Effector CD8-positive, alpha-beta T cell (primary cell): ENCODE measurements at places on chromosomes 3 and 15.

DNA sequence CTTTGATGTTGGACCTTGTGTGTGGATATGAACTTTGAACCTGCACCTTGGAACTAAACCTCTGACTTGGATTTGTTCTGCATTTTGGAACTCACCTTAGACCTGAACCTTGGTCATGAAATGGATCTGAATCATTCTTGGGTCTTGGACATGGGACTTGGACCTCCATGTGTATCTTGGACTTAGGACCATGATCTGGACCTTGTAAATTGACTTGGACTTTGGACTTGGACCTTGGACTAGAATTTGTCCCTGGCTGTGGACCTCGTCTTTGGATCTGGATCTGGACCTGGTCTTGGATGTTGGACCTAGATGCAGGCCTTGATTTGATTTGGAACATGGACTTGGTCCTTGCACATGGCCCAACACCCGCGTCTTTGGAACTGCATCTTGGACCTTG lies 45.4 kb downstream of the ZNF589 start:
- DNase-seq, result no peak

DNA sequence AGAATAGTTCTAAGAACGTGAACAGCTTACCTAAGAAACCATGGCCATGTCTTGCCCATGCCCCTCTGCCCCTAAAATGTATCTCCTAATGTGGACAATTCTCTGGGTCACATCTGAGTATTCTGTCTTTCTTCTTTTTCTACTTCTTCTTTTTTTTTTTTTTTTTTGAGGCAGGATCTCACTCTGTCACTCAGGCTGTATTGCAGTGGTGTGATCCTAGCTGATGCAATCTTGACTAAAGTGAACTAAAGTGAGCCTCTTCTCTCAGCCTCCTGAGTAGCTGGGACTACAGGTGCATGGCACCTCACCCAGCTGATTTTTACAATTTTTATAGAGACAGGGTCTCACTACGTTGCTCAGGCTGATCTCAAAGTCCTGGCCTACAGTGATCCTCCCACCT lies 204.8 kb upstream of the ZPLD1 start:
- no peak for DNase-seq

- DNase-seq, result no peak
These were observed 61.6 kb downstream of the OSTN start for GRCh38 chr3:191260431-191261303.

DNA sequence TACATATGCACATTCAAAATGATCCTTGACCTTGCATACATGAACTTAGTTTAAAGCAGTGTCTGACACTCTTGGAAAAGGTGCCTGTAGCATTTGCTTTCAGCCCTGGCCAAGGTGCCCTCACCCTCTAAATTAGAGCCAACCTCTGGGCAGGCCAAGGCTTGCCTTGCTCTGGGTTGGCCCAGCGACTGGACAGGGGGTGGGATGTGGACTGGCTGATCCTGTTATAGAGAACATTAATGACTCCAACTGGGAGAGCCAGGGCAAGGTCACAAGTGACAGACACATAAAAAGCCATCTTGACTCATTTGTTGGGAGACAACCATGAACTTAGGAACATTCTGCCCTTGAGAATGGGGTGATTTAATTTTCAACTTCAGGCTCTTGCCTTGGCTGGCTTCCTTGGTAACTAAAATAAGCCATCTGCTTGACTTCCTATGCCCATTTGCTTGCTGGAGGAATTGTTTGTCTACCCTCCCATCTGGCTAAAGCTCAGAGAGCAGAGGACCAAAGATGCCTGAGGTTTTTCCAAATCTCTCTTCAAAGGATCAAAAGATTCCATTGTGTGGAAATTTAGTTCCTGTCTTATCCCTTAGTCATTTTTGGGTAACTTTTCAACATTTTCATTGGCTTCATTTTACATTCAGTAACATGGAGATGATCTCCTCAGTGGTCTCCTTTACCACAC lies 403.7 kb downstream of the SOX2 start:
- no peak for DNase-seq

GRCh38 chr3:63976161-63976871 lies 47.0 kb downstream of the PSMD6 start:
- DNase-seq, result no peak

DNA sequence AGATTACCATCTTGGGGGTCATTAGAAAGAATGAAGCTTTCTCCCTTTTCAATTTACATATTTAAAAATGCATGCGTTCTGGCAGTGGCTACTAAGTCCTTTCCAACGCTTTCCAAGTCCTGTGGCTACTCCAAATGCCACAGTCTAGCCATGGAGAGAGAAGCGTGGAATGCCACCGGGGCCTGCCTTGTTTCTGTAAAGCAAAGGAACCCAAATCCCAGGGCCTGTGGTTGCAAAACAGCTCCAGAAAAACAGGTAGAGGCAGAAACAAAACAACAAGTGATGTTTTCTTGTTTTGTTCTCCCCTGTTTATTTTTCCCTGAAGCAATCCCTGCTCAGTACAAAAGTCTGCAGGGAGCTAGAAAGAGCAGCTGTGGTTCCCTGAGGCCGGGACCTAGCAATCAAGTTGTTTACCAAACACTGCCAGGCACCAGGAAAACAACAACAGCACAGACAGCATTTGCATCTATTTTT lies 85.5 kb downstream of the FOXP1 start:
- no peak for DNase-seq

DNA sequence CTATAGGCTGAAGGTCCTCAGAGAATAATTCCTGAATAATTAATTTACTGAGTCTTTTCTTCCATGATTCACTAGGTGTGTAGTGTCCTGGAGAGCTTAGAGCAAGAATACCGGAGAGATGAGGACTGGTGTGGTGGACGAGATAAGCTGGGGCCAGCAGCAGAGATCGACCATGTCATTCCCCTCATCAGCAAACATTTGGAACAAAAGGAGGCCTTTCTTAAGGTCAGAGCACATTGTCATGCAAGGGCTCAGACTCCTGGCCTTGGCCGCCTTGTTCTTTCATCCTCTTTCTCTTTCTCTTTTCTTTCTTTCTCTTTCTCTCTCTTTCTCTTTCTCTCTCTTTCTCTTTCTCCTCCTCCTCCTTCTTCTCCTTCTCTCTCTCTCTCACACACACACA lies 291.4 kb upstream of the UMPS start:
- DNase-seq, result no peak

GRCh38 chr3:4586381-4586780 lies 93.2 kb downstream of the ITPR1 start:
- DNase-seq, result no peak

DNA sequence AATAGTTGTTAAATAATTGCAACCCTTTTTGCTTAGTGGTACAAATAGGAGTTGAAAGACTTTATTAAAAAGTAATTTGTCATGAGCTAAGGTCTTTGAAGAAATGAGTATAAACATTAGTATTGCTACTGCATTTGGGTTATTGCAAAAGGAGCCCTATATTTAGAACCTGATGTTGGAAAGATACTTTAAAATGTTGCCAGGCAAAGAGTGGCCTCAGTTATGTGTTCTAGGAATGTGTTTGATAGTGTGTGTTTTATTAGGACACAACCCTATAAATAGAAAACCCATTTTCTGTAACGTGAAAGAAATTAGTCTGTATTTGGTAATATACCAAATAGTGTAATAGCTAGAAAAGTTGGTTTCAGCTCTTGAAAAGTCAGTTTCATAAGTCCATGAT lies 10.7 kb downstream of the VPS8 start:
- no peak for DNase-seq

- DNase-seq, result no peak
These were observed 89.3 kb downstream of the RASA2 start for GRCh38 chr3:141575879-141576743.

- DNase-seq, result no peak
These were observed 118.6 kb downstream of the SMAD6 start for GRCh38 chr15:66820481-66821176.

DNA sequence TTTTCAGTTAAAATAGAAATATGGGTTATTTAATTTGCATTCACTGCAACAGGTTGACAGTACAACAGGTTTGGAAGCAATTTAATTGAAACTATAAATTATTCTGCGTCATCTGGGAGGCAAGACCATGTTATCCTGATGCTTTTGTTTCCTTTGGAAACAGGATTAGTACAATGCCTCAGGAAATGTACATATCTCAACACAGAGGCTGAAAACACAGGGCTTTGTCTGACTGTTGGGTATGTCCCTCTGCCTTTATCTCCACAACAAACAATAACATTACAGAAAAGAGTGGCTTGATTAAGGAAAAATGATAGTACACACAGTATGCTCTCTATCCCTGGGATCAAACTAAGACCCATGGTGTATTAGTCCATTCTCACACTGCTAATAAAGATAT lies 95.7 kb downstream of the KCNMB2 start:
- no peak for DNase-seq

DNA sequence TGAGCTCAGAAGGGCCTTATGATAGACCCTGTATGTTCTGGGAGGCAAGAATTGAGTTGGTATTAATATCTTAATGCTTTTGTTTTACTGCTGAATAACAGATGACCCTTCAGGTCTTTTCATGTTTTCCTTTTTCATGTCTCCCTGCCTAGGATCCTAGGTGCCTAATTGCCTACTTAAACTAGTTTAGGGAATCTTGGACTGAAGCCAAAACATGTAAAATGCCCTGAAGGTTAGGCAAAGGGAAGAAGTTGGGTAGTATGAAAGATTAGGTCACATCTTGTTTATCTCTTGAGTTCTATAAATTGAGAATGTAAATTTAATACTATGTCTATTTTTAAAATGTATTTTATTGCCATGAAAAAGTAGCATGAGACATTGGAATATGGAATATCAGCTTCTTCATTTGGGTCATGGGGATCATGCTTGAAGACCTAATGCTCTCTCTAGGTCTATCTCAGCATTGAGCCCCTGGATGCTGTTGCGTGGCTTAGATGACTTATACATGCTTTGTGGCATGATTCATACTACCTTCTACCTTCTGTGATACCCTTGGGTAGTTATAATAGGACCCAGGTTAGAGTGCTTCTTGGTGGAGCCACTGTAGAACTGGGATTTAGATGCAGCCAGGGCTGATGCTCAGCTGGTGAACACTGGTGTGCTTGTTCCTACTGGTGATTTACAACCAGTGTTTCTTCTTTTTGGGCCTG lies 26.4 kb downstream of the RBM6 start:
- DNase-seq, result no peak

DNA sequence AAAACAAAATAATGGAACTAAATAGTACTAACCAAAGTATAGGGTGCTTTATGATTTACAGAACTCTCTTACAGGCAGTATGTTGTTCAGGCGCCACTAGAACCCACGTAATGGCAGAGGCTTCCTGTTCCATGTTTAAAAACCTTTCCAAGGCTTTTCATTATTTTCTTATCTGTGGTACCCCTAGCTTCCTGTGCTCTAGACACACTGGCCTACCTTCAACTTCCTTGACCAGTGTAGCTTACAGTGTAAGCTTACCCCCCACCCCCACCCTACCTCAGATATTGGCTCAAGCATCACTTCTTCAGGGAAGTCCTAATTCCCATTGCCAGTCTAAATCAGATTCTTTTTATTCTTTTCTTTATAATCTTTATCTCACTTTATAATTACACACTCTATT lies 2.9 kb downstream of the NR2C2 start:
- DNase-seq, result no peak

DNA sequence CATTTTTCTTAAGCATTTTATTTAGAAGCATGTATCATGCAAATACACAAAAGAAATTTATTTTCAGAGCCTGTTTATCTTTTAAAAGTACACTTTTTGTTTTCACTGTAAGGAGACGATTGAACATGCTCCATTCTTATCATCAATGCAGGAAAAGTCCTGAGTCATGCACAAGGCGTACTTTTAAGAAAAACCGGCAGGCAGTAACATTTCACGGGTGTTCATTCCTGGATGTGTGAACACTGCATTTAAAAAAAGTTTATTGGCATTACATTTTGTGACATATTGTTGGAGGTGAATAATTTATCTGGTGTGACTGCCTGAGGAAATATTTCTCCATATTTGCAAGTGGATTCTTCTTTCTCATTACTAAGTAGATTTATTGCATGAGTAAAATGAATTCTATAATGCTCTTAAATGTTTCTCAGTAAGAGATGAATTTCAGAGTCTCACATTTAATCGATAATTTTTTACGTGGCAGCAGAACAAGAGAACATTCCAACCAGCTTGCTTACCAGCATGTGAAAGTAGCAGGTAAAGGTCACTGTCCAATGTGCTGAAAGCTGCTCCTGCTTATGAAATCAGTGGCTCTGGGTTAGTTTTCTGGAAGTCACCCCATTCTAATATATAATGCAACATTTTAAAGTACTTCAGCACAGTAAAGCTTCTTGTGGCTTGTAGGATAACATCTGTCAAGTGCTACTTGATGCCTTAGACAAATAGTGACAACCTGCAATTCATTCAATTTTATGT lies 87.0 kb downstream of the SV2B start:
- DNase-seq, result no peak

DNA sequence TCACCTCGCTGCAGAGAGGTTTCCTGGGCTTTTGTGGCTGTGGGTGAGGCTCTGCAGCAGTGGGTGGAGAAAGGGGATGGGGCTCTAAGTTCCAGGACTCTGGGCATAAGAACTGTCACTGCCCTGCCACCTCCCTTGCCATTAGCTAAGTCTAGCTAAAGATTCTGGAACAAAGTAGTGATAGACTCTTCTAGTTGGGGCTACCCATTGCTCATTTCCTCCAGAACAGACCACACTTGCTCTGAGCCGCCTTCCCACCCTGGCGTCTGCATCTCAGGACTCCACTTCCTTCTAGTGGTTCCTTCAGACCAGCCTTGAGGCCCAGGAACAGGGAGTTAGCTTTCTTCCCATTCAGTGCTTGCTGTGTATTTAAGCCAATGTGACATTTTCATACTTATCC lies 7.5 kb downstream of the ARHGAP31 start:
- no peak for DNase-seq

DNA sequence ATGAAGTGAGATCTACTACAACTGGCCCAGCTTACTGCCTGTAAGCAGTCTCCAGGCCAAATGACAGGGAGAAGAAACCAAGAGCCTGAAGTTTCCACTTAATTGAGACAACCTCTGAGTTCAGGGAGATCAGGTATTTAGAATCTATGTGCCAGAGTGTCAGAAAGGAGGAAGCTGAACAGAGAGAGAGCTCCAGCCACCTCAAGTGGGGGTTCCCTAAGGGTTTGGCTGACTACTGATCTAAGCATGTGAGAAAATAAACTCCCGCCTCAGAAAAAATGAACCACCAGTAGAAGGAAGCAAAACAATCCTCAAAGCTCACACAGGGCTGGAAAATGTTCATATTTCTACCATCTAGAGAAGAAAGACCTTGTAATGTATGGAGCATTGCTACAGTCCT lies 25.0 kb downstream of the ADAM10 start:
- no peak for DNase-seq

DNA sequence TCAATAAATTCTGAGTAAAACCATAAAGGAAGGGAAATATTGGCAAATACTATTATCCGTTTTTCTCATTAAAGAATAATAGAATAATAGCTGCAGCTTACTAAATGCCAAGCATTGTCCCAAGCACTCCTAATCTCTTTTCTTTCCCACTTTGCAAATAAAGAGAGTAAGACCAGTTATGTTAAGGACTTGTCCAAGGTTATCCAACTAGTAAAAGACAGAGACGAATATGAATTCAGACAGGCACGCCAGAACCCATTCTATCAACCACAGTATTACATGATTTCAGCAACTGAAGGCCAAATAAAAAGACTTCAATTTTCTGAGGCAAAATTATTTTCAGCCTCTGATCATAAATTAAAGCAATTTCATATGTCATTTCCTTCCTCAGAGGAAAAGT lies 235.5 kb downstream of the STAG1 start:
- no peak for DNase-seq
